ENCODE measurements at places on chromosomes 7 and 10.

- DNase-seq: no peak
These were observed 7.9 kb downstream of the LUC7L2 start for GRCh38 chr7:139367438-139368155.

DNA sequence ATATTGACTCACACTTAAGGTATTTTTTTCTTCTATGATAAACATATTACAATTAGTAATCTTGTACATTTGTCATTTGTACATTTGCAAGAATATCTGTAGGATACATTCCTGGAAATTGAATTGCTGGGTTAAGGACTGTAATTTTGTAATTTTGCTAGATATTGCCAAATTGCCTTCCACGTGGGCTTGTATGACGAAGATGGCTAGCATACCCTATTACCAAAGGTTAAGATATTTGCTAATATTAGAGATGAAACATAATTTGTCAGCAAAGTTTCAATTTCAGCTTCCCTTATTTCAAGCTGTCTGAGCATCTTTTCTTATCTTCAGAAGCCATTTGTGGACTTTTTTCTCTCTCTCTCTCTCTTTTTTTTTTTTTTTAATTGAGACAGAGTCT is 1.0 kb upstream of the LYZL2 start:
- DNase-seq: no peak

- DNase-seq: no peak
These were observed 335.3 kb downstream of the MAGI2 start for GRCh38 chr7:79118143-79118542.

DNA sequence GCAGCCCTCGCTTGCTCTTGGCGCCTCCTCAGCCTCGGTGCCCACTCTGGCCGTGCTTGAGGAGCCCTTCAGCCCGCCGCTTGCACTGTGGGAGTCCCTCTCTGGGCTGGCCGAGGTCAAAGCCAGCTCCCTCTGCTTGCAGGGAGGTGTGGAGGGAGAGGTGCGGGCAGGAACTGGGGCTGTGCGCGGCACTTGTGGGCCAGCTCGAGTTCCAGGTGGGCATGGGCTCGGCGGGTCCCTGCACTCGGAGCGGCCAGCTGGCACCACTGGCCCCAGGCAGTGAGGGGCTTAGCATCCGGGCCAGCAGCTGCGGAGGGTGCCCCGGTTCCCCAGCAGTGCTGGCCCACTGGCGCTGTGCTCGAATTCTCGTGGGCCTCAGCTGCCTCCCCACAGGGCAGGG is 152.1 kb upstream of the SEMA3C start:
- DNase-seq: no peak

DNA sequence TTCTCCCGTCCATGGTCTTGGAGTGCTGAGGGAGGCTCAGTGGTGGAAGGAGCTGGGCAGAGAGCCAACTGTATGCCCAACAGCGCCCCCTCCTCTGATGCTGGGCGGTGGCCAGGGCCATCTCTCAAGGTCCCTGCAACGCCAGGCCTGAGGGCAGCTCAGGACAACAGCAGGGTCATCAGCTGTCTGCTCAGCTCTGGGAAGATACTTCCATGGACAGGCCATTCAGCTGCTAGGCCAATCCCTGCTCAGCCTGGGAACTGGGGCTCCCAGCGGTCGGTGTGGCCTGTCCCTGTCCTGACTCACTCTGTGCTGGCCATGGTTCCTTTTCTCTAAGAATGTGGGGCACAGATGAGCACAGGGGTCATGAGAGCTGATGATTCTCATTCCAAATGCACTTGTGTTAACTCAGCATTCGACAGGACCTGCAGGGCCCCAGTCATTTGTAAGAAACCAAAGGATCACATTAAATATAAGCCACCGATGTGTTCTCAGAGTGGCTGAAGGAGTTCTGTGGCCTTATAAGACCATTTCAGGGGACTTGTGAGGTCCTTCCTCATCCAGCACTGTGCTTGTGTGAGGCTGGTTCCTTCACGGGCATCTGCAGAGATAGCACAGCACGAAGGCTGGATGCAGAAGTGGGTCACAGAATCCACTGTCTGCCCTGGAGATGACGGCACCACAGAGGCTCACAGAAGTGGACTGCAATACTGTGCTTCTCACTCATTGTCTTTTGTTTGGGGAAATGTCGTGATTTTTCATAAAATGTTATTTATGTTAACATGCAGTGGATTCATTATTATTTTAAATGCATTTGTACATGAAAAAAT is 73.0 kb downstream of the ADCY1 start:
- no peak for DNase-seq

Data from cortex of kidney (tissue), 1 donor.